ENCODE measurements at places on chromosomes 12 and 14.

DNA sequence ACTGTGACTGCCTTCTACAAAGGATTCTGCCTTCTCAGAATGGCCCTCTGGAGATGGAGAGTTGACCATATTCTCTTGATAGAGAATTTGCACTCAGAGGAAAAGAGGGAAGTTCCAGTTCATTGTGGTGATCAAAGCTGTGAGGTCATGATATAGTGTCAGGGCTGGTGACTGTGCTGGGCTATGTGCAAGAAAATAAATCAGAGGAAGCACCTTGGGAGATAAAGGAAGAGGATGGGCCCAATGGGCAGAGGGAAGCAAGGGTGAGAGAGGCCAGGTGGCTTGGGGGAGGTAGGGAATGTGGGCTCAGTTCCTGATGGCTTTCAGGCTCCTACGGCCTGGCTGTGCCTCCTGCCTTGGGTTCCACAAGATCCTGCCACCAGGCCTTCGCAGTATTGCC lies 145.8 kb downstream of the SLC8A3 start:
- no peak for DNase-seq

- no peak for DNase-seq
These were observed 38.3 kb upstream of the MEG3 start for GRCh38 chr14:100787659-100788058.

DNA sequence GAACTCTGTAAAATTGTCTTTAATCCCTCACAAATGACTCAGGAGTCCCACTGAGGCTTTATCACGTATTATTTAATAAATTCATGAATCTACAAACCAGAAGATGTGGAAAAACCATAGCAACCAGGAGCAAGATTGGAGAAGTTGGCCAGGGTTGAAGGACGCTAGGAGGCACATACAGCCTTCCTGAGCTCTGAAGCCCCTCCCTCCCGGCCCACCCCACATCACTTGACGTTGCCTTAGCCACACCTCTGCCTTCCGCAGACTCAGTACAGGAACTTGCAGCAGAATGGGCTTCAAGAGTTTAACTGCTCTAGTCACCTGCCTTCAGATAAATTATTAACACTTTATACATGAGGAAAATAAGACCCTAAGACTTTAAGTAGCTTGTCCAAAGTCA lies 33.9 kb downstream of the SLC35F4 start:
- DNase-seq: no peak

- no peak for DNase-seq
These were observed 107.1 kb downstream of the NPAS3 start for GRCh38 chr14:33045760-33046159.

DNA sequence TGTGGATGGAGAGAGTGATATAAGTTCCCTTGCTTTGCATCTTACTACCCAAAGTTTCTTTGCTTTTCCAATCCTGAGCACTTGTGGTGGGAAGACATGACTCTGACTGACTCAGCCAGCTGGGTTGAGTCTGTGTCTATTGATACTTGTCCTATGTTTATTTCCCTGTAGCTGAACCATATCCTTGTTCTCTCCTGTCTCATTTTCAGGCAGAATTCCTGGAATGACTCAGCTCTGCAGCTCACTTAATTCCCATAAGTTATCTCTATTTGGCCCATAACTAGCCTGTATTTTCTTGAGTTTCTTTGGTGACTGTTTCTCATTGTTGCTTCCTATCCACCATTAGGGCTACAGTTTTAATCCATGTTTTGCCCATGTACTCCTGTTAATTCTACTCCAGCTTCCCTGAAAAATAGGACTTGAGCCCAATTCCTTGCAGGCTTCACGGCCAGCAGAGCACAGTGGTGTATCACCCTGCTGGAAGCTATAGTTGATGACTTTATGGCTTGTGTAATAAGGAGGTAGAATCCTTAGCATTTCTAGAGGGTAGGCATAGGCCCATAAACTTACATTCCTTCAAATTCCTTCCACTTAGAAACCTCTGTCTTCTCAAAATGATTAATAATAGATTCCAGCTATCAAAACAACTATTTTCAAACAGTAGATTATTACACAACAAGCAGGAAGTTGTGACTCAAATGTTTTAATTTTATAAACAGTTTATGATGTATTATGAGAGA lies 183.1 kb downstream of the TMTC3 start:
- DNase-seq: peak; percentile 94

- no peak for DNase-seq
These were observed 7.8 kb downstream of the SLC38A1 start for GRCh38 chr12:46260913-46261476.

DNA sequence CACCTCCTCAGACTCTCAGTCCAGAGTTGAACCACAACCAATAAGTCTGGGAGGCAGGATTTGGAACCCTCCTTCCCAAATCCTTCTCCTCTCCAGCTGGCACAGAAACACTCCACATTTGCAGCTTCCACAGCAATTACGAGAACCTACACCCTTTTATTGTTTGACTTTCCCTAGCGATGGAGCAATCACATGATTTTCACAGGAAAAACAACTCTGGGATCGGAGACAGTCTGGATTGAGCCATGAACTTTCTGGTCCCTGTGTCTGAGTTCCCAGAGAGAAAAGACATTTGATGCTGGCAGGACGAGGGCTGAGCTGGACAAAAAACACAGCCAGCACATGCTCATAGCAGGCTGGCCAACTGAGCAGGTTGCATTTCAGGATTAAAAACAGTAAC lies 49.0 kb upstream of the STON2 start:
- peak; percentile 86 for DNase-seq

DNA sequence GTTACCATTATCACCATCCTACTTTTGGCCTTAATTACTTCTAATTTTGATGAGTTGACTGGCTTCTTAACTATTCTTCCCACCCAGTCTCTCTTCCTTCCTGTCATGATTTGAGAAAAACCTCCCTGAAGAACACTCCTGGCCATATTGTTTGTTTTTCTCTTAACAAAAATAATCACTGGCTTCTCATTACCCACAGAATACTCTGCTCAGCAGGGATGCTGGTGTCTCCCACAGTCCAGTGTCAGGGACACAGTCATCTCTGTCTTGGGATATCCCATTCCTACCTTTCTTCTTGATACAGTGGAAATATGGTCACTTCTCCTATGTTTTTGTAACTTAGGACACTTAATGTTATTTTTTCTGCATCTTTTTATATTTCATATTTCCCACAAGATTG lies 103.7 kb downstream of the SRGAP1 start:
- DNase-seq: no peak

- DNase-seq: peak; percentile 70
These were observed 41.4 kb downstream of the COX16 start for GRCh38 chr14:70317969-70318634.

DNA sequence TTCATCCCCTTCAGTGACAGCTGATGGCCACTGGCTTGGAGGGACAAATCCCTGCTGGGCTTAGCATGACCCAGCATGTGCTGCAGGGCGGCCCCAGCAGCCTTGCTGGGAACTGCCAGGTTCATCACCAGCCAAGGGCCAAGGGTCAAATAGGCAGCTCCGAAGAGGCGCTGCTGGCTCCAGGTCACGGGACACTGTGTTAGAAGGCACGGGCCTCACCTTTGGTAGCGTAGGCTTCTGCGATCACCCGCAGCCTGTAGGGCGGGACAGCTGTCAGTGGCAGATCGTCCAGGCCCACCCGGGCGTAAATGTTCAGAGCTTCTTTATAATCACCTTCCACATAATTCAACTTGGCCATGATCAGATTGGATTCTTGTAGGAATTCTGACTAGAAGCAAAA lies 35.7 kb downstream of the TTC7B start:
- DNase-seq: no peak

DNA sequence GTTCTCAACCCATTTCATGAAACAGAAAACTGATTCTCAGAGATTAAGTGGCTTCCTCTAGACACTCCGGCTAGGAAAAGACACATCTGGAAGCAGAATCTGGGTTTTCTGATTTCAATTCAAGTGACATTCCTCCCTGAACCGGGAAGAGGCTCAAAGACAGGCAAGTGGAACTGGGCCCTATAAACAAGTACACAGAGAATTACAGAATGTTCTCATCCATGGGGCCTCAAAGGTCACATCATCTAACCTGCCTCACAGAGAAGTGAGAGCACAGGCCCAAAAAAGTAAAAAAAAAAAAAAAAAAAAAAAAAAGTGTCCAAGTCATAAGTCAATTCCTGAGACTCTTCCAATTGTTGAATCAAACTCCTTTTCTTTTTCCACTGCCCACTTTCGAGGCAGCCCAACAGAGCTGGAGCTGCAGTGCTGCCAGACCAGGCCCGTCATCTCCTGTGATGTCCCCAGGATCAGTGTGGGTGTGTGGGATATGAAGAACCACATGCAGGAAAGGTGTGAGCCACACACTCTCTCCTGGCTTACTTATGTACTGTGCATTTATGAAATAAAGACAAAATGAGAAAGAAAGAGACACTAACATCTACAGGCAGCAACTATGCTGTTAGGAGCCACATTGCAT lies 2.8 kb upstream of the KRT1 start:
- DNase-seq: no peak

DNA sequence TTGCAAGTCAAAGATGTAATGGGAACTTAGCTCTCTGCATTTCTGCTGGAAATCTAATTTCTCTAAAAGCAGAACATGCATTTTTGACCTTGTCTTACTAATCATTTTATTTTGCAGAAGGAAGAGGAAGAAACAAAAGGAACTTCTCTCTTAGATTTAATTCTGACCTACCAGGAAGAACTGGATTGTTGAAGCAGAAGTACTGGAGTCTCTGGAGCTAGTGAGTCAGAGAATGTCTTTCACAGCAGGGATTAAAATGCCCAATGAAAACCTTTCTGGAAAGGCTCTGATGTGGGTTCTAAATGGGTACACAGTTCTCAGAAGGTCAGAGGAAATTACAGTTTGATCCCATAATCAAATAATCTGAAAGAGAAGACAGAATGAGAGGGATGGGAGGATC lies 70.8 kb upstream of the GNG2 start:
- DNase-seq: no peak

GRCh38 chr12:46382964-46383653 lies 10.5 kb upstream of the SLC38A2 start:
- peak; percentile 97 for DNase-seq

DNA sequence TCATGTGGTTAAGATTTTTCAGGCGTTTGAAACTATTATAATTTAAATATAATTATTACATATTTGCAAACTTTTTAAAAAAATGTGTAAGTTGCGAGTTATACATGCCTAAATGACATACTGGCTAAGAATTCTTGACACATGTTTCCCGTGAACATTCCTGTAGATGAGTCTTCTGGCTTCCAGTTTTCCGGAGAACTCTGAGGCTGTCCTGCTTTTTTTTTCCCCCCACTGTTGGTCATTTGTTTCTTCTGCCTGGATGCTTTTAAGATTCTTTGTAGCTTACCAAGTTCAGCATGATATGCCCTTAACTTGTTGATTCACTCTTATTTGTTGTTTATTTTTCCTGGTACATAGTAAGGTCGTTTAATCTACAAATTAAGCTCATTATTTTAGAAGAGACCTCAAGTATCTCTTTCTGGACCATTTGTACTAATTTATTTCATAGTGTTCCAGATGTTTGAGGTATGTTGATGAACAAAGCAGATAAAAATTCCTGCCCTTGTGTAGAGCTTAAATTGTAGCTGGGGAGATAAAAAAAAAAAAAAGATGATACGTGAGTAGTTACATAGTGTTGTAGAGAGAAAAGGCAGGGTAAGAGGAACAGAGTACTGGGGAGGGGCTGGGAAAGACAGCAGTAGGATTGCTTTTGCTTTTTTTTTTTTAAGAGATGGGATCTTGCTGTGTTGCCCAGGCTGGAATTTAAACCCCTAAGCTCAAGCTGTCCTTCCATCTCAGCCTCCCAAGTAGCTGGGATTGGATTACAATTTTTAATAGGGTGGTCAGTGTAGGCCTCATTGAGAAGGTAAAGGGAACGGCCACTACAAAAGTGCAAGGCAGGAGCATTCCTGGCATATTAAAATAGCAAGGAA lies 32.8 kb downstream of the ARHGAP5 start:
- peak; percentile 37 for DNase-seq

GRCh38 chr14:47507861-47508260 lies 167.5 kb downstream of the MDGA2 start:
- DNase-seq: no peak

GRCh38 chr12:2691006-2691344 lies 103.8 kb upstream of the FKBP4 start:
- no peak for DNase-seq

GRCh38 chr14:74551431-74552371 lies 58.1 kb downstream of the ISCA2 start:
- DNase-seq: no peak

DNA sequence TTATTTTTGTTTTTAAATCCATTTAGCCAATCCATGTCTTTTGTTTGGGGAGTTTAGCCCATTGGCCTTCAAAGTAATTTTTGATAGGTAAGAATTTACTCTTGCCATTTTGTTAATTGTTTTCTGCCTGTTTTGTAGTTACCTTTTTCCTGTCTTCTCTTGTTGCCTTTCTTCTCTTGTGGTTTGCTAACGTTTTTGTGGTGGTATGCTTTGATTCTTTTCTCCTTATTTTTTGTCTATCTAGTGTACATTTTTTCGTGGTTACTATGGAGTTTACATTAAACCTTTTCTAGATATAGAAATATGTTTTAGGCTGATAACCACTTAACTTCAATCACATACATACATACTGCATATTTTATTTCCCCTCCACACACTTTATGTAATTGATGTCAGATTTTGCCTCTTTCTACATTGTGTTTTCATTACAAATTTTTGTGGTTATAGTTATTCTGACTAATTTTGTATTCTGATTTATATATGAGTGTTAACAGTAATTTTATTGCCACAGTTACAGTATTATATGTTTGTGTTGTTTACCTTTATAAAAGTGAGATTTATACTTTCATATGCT lies 19.2 kb upstream of the PPP1R12A start:
- no peak for DNase-seq

Measured in fibroblast of the aortic adventitia (primary cell).